ENCODE measurements at places on chromosomes 16 and 17.
A peak's percentile ranks its signal among the peaks of the same experiment; 100 is the strongest.

DNA sequence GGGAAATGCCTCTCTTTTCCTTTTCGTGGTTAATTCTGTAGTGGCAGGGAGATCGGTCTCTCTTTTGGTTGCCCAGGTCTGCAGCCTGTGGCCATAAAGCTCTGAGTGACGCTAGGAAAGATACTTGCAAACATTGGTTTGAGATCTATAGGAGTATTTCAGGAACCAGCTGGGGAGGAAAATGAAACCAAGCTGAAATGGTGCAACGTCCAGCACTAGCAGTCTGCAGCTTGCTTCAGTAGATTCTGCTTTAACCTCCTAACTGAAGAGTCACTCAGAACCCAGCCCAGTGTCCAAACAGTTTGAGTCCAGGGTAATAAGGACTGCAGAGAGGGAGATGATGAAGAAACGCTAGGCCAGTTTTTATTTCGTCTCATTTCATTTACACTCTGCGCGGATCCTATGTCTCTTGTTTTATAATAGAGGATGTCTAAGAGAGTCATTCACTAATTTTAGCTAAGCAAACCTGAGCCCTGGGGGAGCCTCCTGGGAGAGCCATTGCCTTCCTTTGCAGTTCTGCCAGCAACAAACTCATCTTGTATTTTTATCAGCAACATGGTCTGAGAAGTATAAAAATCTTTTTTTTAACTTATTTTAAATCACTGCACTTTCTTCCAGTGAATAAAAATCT, 12.0 kb downstream of the SP2 start:
- no peak for DNase-seq

DNA sequence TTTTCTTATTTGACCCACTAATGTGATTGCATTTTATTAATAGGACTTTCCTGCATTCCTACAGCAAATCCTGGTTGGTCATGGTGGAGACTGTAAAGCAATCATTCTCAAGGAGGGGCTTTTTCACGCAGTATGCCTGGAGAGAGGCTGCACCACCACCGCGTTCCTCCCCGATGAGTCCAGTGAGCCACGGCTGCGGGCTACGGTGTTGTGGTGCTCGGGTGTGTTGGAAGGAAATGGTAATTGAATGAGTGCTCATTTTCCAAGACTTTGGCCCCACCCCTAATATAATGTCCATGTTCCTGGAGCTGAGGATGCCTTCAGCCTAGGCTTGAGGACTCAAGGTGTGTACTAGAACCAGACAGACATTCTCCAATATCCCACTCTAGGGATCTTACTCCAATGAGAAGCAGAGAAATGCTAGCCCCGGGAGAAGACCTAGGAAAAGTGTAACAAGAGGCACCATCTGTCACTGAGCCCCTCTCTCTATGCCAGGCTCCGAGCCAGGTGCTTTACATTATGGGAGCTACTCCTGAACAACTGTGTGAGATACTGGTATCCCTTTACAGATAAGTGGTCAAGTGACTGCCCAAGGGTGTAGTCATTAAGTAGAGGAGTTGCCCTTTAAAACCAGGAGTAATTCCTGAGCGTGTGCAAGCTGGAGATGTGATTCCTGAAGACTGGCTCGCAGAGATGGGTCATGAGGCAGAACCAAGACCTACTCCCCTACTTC, 39.4 kb downstream of the HEATR6 start:
- DNase-seq = no peak

DNA sequence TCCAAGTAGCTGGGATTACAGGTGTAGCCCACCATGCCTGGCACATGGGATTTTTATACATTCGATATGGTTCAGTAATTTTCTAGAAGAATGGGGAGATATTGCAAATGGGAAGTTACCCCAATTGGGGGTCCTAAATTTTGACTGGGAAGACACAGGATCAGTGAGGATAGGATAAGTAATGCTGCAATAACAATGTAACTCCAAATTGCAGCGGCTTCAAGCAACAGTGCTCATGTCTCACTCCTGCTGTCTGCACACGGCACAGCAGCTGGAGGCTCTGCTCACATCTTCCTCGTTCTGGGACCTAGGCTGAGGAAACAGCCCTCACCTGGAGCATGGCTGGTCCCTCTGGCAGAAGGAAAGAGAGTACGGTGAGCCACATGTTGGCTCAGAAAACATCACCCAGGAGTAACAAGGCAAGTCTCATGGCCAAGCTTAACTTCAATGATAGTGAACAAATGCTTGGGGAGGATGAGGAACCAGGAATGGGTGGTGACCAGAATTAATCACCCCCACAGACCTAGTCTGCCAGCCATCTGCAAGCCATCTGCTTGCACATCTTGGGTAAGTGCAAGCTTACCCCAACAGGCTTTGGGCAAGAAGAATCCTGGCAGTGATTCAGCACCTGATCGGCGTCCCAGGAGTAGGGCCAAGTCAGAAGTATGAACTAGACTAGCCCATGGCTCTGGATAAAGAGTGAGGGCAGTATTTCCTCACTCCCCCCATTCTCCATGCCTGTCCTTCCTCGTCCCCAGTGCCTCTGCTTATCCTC, 229.2 kb downstream of the COPRS start:
- DNase-seq = no peak

DNA sequence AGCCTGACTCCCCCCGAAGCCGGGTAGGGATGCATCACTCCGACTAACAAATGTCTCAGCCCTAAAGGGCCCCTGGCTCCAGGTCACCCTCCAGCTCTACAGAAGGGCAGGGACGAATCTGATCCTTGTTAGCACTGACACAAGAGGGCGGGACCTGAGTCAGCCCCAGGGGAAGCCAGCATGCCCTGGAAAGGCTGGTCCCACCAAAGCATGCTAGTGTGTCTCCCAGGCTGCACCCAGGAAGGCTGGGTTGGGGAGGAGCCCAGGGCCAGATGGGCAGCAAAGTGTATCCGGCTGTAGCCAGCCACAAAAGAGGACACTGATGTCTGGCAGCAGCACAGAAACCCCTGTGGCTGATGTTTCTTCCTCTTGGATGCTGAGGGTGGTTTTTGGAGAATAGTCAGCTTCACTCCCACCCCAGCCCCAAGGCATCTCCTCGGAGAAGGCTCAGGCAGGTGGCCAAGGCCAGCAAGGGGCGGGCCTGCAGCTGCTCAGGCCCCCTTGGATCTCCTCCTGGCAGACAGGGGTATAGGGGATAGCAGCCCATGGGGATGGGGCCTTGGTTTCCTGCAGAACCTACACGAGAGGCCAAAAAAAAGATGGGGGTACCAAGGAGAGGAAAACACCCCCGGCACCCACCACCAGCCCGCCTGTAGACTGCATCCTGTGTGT, 11.0 kb downstream of the NATD1 start:
- DNase-seq = no peak

- DNase-seq = no peak
Measured at GRCh38 chr17:8630227-8630801, at the start of gene MYH10. MYH10 (minus strand) TSS chr17:8630725; CDS start chr17:8623246, 7,479 bp downstream.

DNA sequence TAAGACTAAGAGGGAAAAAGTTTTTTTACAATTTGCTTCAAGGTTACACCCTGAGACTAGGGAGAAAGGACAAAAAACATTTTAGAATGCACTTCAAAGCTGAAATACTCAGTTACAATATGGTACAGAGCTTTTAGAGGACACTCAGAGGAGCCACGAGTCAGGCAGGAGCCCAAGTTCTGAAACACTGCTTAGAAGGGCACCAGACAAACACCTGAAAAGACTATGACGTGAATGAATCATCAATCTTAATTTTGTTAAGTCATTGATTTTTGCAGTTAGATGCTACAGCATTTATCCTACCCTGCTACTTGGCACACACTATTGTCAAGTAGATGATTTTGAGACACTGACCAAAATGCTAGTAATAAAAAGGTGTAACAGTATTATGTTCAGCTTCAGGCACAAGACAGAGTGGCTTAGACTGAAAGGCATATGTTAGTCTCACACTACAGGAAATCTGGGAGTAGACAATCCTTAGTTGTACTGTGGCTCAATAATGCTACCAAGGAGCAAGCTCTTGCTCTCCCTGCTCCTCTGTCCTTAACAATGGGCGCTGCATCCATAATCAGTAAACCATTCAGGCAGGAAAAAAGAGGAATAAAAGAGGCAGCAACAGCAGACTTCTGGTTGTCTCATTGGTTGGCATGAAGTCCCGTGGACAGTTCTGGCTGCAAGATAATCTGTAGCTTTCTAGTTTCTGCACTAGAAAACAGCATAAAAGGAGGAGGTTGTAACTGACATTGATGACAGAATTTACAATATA, 151.8 kb downstream of the ABCA8 start:
- DNase-seq = no peak

GRCh38 chr16:85437166-85438052, 175.7 kb upstream of the GSE1 start:
- no peak for DNase-seq

DNA sequence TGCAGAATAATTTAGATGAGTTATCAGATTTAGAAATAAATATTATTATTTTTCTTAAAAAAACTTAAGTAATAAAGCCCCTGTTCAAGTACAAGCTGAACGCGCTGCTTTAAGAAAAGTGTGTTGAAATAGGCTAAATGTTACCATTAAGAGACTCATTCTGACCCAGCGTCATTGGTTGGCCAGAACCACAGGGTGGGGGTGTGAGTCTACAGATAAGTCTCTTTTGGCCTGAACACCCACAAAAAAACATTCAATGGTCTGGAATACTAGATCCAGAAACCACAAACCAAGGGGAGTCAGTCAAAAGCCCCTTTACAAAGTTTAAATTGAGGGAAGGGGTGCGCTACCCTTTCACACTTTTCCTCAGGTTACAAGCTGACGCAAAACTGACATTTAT, 776.1 kb downstream of the KCNJ2 start:
- no peak for DNase-seq

GRCh38 chr16:7888411-7888810, 555.8 kb downstream of the RBFOX1 start:
- no peak for DNase-seq

GRCh38 chr17:10633738-10634379, 23.2 kb downstream of the MYH3 start:
- no peak for DNase-seq

GRCh38 chr16:58110571-58111301, 18.4 kb downstream of the CFAP20 start:
- DNase-seq = no peak

GRCh38 chr17:75571197-75571884, 16.3 kb upstream of the MYO15B start:
- DNase-seq = peak; percentile 30

DNA sequence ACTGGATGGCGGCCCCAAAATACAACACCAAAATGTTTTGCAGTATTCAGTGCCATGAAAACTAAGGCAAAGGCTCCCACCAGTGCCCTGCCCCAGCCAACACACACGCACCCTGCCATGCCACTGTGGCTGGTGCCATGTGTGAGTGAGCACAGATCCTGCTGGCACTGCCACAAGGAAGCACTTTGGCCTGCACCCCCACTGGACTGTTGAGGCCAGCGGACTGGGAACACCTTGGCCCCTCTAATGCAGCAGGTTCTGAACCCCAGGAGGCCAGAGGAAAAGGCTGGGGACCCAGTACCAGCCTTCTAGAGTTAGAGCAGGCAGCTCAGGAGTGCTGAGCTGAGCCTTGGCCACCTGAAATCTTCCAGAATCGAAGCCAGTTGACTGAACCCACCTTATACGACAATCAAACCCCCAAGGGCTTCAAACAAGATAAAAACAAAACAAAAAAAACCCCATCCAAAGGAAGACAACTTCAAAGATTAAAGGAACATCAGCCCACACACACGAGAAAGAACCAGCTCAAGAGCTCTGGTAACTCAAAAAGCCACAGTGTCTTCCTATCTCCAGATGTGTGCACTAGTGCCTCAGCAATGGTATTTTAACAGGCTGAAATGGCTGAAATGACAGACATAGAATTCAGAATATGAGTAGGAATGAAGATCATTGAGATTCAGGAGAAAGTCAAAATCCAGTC, 21.5 kb downstream of the NLRP1 start:
- DNase-seq = no peak

- peak; percentile 33 for DNase-seq
Measured at GRCh38 chr16:89907055-89907814, 11.4 kb upstream of the MC1R start.

DNA sequence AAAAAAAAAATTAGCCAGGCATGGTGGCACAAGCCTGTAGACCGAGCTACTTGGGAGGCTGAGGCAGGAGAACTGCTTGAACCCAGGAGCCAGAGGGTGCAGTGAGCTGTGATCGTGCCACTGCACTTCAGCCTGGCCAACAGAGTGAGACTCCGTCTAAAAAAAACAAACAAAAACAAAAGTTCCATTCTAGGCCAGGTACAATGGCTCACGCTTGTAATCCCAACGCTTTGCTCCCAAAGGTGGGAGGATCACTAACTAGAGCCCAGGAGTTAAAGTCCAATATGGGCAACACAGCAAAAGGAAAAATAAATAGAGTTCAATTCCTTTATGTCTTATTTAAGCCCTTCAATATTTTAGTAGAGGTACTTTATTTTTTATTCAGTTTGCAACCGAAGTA, 47.5 kb downstream of the CNOT1 start:
- no peak for DNase-seq

DNA sequence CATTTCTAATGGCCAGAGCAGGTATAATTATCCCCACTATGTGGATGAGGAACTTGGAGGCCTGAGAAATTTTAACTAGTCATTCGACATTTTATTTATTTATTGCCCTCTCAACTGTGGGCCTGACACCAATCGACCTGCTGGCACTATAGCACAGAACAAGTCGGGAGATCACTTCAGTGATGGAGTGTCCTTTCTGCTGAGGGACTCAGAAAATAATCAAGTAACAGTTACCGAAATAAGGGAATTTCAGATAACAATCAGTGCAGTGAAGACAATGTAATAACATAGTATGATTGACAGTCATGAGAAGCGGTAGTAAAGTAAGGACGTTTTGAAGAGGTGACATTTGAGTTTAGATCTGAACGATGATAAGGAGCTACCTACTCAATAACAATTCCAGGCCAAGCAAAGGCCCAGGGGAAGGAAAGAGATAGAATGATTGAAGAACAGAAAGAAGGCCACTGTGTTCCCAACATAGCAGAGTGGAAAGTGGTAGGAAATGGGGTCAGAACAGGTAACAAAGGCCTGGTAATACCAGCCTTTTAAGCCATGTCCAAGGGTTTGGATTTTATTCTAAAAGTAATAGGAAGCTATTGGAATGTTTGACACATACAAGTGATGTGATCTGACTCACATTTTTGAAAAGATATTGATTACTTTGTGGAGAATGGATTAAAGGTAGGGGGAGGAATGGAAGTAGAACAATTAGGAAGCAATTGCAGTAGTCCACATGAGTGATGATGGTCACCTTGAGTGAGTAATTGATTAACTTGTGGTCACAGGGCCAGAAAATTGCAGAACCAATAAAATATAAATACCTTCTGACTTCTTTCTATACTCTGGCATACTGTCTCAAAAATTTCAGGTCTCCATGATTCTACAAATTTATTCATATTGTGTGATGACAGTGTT, 1.4 kb downstream of the STXBP4 start:
- no peak for DNase-seq
